ENCODE measurements at places on chromosomes 5 and 9.

DNA sequence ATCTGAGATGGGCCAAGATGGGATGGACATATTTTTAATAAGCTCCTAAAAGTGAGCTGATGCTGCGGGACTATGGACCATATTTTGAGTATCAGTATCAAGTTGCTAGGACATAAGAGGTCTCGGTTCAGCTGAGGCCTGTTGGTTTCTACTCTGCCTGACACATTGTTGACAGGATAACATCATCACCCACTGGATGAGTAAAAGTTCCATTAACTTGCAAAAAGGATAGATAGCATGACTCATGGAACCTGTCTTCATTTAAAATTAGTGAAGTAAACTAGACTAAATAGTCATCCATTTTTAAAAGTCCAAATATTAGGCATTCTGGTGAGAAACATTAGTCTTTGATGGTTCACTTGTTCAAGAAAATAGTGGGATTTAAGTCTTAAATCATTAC lies 33.3 kb downstream of the PARP8 start:
- peak; percentile 1 for DNase-seq

DNA sequence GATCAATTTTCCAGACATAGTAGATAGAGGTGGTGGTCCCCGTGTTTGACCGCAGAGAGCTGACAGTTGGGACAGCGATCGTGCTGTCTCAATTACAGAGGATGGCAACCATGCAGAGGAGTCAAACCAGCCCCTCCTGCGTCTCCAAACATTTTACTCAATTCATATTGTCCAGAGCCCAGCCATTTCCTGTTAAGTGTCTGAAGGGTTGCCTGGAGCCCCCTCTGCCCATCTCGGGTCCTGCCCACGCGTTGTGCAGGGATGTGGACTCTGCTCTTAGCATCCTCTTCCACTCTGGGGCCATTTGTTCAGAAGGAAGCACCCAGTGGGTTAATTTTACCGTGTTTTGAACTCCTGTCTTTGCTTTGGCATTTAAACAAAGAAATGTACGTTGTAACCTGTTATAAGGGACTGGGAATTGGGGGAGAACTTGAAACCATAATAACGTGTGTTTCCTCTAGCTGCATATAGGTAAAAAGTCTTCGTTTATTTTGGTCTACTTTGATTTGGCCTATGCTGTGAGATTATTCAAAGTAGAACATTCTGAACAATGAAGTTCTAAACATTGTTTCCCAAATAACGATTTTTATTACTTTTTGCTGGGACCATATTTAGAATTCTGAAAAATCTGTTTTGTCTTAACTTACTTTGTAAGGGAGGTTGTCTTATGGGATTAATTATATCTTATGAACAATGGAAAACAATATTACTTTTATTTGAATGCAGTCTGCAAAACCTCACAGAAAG lies 876 bp downstream of the EGFLAM start:
- no peak for DNase-seq

DNA sequence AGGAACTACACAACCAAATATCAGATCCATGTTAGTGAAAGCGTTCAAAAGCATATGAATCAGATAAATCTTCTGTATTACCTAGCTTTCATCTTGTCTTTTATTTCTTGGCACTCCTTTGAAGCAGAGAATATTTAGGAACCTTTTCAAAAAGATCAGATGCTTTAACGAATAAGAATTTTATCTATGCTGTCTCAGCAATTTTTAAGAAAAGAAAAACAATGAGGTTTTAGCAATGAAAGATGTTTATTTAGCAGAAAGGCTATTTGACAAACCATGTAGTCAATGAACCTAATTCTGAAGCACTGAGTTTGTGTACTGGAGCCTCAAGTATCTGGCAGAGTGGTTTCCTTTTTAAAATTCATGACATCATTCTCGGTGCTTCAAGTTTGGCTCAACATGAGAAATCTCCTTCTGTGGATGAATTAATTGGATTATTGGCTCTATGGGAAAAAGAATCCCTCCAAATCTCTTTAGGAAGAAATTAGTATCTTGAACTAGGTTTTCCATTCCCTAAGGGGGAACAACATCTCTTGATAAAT lies 534.7 kb downstream of the CAAP1 start:
- DNase-seq, result no peak

- DNase-seq, result no peak
Measured at GRCh38 chr5:55232271-55232984, 980 bp downstream of the CCNO start.

DNA sequence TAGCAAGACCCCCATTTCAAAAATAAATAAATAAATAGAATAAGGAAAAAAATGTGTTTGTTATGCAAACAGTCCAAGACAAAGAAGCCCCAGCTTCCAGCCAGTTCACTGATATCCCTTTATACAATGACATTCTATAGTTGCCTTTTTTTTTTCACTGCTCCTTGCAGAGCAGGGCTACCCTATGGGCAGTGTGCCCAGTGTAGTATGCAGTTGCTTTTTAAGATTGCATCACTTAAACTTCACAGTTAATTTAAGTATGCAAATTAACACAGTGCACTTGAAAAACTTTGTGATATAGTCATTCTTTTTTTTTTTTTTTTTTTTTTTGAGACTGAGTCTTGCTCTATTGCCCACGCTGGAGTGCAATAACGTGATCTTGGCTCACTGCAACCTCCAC lies 40.8 kb upstream of the ARRDC3 start:
- DNase-seq, result peak; percentile 17

DNA sequence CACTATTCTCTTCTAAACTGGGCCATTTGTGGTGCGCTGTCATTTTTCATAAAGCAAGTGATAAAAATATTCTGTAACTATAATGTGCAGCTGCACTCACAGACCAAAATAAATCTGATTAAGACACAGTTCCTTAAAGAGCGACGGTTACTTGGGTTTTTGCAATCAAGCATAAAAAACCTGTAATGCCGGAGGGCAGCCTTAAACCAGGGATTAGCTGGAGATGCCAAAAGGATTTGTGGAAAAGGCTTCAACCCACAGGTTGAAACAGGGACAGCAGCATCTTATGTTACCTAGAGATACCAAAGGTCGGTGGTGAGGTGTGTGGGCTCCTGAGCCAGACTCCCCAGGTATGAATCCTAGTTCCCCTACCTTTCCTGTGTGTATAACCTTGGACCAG lies 49.3 kb downstream of the CTNND2 start:
- DNase-seq, result no peak

DNA sequence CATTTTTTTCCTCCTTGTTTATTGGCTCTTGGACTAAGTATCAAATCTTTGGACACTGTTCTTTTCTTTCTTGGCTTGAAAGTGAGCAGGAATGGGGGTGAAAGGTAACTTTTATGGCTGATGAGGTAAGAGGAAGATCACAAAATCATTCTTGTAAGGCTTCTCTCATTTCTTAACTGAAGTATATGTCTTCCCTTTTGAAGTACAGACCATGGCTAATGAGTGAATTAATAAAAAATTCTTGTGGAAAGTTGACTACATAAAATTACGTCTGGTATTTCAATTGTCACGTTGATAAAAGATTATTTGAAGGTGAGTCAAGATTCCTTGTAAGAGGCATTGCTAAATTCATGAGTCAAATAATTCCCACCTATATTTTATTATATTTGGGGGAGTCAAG lies 25.1 kb downstream of the VCAN start:
- DNase-seq, result no peak

- peak; percentile 2 for DNase-seq
Measured at GRCh38 chr9:29285818-29286217, 1712.5 kb upstream of the C9orf72 start.

- no peak for DNase-seq
Measured at GRCh38 chr9:97918611-97919010, 3.7 kb downstream of the TRMO start.

DNA sequence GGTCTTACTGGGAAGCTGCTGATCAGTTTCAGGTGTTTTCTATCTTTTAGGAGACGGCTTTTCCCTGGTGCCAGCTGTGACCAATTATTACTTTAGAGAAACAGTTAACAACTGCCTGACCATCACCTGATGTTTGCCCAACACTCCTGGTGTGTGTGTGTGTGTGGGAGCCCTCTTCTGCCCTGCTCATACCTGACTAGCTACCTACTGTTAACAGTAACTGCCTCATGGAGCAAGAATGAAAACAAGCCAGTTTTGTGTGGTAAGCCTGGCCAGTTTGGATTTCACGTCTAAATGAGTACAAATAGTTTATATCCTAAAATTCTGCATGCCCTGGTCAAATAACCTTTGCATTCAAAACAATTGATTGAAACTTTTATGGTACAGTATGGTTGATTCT lies 46.1 kb upstream of the RIOK2 start:
- DNase-seq, result no peak
